ENCODE measurements at places on chromosomes 6 and 20.
A peak's percentile ranks its signal among the peaks of the same experiment; 100 is the strongest.

DNA sequence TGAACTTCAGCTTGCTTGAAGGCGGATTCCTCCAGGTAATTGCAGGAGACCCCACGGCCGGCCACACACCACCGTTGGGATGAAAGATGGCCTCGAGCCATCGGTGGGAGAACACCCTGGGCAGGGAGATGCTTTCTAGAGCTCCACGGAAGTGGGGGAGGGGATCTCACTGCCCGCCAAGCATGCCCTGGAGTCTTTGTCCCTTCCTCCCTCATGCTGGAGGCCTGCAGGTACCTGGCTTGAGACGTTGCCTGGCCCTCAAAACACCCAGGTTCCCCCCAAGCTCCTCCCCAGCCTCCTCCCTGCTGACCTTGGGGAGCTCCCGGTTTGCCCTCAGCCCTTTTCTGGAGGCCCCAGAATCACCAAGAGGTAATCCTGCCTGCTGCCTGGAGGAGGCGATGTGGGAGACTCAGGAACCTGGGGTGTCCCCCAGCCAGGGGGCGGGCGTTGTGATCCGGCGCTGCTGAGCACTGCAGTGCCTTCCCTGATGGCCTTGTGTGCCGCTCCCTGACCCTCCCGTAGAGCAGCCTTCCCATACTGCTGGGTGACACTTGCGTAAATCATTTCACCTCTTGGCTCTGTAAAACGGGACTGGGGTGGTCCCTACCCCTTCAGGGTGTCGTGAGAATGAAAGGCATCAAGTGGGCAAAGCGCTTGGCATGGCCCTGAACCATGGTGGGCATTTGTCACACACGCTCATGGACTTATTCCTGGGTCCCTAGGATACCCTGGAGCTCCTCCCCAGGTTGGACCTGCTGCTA, 91.4 kb downstream of the CEBPB start:
- no peak for DNase-seq

GRCh38 chr6:134429861-134430380, 112.0 kb upstream of the SGK1 start:
- no peak for DNase-seq

GRCh38 chr20:60035486-60035885, 77.3 kb downstream of the CDH26 start:
- no peak for DNase-seq

DNA sequence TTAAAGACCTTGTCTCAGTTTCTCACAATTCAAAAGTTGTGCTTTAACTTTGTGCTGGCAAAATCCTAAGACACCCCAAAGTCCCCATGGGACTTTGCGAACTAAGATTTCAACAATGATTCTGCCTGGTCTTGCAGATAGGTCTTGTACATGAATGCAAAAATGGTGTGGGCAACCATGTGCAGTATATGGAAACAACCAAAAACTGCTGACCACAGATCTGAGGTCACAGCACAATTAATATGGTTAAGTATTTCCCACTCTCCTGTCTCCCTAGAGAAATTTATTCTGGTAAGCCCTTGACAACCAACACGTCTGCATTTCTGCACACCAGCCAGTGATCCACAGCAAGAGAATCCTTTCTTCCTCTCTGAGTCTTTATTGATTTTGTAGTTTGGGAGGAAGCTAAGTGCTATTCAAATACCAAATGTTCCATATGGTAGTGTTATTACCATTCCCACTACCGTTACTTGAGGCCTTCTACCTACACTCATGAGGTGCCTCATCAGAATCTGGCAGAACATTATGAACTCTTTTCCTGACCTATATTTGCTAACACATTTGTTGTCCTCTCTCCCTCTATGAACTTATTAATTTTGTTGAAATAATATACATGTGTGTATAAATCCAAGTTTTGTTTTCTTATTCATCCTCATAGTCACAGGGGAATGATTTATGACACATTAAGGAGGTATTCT, 178.7 kb downstream of the ATXN1 start:
- DNase-seq, result no peak

DNA sequence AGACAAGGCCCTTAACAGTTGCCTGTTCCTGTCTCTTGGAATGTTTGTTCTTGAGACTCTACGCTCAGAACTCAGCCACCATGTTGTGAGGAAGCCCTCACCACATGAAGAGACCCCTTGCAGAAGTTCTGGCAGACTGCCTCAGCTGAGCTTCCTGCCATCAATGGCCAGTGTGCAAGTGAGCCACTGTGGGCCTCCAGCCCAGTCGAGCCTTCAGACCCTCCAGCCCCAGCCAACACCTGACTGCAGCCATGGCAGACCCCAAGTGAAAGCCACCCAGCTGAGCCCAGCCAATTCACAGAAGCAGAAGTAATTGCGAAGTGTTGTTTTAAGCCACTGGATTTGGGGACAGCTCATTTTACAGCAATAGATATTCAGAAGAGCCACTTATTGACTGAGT, 78.3 kb downstream of the SNX5 start:
- no peak for DNase-seq

DNA sequence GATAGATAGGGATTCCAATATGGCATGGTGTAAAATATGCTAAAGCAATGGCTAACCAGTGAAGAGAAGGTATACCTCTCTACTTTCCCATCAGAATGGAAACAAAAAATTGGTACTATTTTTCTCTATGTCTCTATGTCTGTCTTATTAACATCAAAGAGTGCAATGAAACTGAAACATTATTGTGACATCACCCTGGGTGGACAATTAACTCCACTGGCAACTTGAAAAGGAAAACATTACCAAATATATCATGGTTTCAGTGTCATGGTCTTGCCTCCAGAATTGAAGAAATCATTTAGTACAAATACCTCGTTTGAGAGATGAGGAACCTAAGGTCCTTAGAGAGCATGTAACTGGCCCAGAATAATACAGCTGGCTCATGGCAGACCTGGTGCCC, 1132.5 kb upstream of the MAP3K7 start:
- no peak for DNase-seq

- DNase-seq, result no peak
Measured at GRCh38 chr20:31543966-31544598, 29.8 kb downstream of the HM13 start.

DNA sequence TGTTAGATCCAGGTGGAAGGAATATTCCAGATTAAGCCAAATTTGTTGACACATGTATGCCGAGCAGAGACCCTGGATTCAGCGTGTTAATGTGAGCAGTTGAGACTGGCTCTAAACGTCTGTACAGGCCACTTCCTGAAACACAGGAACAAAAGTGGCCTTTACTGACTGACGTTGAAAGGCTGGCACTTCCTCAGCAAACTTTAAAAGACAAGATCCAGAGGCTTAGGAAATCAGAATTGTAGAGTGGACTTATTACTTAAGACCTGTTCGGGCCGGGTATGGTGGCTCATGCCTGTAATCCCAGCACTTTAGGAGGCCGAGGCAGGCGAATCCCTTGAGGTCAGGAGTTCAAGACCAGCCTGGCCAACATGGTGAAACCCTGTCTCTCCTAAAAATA, 125.7 kb upstream of the ARID1B start:
- no peak for DNase-seq

DNA sequence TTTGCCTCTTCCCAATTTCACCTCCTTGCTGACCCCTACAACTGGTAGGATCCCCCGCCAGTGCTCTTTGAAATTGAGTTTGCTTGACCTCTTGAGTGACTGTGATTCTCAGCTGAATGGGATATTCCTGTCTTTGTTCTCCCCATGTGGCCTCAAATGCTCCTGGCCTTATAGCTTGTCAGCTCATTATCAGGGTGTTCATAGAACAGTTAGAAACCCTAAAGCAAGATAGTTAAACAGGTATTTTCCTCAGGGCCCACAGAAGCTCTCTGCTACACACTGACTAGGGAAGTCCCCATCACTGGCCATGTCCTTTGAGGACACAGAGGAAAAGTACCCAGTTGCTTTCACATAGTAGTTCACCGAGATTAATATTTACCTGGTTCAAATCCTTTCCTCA, 211.5 kb upstream of the DTNBP1 start:
- DNase-seq, result no peak

GRCh38 chr6:18215436-18215835, 48.9 kb downstream of the DEK start:
- DNase-seq, result no peak

- no peak for DNase-seq
Measured at GRCh38 chr20:13318871-13319521, 97.9 kb downstream of the ISM1 start.

GRCh38 chr6:137013738-137014602, 30.8 kb downstream of the IL20RA start:
- no peak for DNase-seq

DNA sequence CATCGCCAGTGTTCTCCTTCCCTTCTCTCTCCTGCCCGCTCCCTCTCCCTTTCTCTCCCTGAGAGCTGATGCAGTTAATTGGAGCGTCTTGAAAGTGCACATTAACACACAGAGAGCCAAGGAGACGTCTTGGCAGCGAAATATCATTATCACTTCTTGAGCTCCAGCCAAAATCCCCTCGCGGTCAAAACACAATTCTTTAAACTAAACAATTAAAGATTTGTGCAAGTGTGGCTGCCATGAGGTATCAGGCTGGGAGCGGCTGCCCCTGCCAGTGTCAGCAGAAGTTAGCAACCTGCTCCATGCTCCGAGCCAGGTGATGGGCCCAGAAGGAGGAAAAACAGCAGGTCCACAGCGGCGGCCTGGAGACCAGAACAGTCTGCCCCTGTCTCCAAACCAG, 100.9 kb upstream of the FOXP4 start:
- DNase-seq, result no peak

DNA sequence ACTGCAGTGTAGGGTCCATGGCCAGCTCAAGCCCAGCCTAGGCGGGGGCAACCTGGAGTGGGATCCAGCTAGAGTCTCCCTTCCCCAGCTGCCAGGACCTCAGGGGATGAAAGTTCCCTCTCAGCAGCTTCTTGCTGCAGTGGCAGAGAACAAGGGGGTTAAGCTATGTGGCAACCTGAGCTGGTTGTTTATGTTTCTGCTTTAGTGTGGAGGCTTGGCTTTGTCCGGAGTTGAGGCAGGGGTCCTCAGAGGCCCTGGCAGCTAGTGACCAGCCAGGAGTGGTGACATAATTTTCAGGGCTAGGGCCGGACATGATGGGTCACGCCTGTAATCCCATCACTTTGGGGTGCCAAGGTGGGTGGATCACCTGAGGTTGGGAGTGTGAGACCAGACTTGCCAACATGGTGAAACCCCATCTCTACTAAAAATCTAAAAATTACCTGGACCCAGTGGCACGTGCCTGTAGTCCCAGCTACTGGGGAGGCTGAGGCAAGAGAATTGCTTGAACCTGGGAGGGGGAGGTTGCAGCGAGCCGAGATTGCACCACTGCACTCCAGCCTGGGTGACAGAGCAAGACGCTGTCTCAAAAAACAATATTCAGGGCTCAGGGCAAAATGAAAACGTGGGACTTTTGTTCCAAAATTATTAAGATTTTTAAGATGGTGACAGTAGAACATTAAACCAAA, 8.5 kb upstream of the PCIF1 start:
- DNase-seq, result no peak

GRCh38 chr6:161048641-161049040, 57.1 kb downstream of the MAP3K4 start:
- no peak for DNase-seq

- DNase-seq, result no peak
Measured at GRCh38 chr20:427849-428657, 20.0 kb downstream of the RBCK1 start.

- no peak for DNase-seq
Measured at GRCh38 chr20:8036771-8037170, 17.2 kb upstream of the TMX4 start.

- DNase-seq, result no peak
Measured at GRCh38 chr6:24072038-24072746, 53.8 kb upstream of the NRSN1 start.

DNA sequence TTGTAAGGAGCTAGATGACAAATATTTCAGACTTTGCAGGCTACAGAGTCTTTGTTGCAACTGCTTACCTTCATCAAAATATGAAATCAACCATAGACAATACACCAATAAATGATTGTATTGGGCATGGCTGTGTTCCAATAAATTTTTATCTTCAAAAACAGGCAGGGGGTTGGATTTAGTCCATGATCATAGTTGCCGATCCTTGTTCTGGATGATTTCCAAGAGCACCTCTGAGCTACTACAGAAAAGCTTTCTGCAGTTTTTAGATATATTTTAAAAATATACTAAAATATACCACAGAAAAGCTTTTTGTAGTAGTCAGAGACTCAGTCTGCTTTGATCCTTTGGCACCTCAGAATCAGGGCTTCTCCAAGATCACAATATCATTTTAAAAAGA, 145.0 kb downstream of the HTR1B start:
- DNase-seq, result no peak

GRCh38 chr6:108798670-108799353, 49.4 kb upstream of the ARMC2 start:
- DNase-seq, result no peak

DNA sequence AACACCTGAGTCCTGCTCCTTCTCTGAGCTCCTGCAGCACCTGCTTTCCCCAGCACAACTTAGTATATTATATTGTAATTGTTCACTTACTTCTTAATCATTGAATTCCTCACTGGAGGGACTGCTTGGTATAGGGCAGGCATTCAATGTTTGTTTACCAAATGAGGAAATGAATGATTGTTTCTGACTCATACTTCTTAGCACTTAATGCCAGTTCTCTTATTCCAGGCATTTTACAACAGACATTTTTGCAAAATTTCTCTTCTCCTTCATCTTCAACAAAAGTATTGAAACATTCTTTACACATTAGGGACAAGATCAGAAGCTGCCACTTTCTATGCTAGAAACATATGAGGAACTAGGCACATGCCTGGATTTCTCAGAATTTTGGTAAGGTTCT, 119.4 kb downstream of the TBX18 start:
- DNase-seq, result no peak

DNA sequence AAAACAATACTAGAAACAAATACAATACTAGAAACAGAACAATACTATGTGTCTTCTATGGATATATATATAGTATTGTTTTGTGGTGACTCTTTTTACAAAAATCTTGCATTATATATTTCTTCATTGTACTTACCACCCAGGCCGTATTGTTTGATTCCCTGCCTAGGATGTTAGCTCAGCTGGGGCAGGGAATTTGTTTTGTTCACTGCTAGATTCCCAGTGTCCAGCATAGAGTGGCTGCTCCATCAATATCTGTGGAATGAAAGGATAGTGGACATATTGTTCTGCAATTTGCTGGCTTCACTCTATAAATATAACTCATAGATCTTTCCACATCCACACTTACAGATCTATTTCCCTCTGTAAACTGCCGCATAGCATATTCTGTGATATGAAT, 21.5 kb upstream of the PREX1 start:
- DNase-seq, result no peak

DNA sequence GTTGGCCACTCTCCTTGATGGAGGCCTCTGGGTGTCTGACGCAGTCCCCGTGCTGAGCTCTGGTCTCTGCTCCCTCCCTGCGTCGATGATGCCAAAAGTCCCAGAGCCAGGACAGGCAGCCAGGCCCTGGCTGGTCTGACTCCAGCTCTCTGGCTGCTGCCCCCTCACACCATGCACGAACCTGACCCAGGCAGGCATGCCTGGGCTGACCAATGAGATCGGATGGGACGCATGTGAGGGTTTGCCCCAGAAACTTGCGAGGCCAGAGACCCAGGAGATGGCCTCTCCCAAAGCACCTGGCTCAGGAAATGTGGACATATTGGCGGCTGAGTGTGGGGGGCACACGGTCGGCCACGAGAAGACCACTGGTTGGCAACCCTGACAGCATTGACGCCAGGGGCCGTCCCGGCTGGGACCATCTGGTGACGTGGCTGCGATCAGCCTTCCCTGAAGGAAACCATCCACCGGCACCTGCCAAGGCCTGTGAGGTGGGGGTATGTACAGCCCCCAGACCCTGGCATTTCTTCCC, 51.2 kb upstream of the FRMD1 start:
- peak; percentile 52 for DNase-seq

- no peak for DNase-seq
Measured at GRCh38 chr6:131257104-131257503, 121.8 kb downstream of the AKAP7 start.

Measured in vagina (tissue), 2 donors.